GM12864 (cell line): ENCODE measurements at places on chromosomes 1 and 21.

GRCh38 chr21:45078877-45079281 is 4.5 kb downstream of the ADARB1 start:
- peak; percentile 8 for DNase-seq

- no peak for DNase-seq
These were observed 18.5 kb downstream of the KCNN3 start for GRCh38 chr1:154851392-154852177.

DNA sequence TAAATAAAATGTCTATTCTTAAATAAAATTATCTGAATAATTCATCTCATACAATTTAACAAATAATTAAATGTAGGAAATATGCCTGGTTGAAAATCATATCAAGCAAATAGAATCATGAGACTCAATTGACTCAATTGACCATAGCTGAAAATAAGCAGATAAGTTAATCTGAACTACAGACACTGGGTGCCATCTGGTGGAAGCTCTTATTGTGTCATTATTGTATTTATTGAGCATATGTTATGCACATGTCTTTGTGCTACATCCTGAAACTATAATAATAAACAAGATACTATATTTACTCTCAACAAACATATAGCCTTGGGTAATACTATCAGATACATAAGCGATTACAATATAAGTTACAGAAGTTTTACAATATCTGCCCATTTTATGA is 41.0 kb downstream of the BRINP3 start:
- DNase-seq: no peak

- no peak for DNase-seq
These were observed 8.7 kb downstream of the CAPN2 start for GRCh38 chr1:223720971-223721591.

DNA sequence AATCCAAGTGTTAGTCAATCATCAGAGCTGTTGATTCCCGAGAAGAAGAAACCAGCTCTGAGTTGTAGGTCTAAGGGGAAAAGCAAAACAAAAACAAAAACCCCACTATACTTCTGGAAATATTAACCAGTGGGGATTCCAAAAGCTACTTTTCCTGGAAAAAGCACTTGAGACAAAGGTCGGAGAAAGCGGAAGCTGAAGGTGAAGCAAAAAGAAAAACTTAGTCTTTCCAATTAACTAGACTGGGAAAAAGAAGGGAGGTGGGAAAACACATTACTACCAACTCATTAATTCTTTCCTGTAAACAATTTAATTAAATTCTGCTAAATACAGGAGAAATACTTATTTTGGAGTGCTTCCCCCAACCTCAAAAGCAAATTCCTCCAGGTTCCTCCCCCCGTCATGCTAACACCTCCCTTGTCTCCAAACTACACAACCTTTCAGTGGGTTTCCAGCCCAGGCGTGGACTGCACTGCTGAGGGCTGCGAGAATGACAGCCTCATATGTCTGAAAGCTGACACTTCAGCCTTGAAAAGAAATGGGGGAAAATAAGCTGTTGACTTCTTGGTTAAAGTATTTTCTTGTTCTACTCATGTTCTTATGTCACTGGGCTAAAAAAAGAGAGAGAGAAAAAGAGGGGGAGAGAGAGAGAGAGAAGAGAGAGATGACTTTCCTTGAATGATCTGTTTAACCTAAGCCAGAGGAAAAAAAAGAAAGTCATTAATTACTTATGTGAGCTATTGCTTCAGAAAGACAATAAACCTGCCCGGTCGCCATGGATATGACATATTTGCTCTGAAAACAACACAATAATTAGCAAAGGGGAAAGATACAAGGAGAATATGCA is 5.1 kb downstream of the CASZ1 start:
- DNase-seq: no peak

GRCh38 chr1:30286988-30287839 is 436.2 kb downstream of the MATN1 start:
- no peak for DNase-seq

DNA sequence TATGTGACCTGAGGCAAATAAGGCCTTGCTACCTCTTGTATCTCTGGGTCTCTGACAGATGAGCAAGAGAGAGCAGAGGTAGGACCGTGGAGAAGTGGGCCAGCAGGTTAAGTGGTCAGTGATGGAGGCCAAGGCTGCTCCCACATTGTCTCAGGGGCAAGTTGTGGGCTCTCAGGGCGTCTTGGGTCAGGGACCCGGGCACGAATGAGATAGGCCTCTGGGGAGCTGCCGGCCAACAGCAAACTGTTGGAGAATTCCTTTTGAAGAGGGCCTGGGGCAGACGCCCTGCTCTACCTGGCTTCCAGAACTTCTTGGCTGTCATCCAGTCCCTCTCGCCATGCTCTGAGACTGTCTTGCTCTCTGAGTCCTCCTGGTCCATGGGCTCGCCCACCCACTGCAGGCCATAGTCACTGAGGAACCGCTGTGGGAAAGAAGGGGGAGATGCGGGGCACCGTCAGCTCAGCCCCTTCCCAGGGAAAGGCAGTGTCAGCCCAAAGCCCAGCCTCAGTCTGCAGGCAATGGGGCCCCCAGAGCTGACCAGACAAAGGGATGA is 12.4 kb downstream of the UBXN11 start:
- no peak for DNase-seq

GRCh38 chr1:54310439-54311328 is 95.5 kb downstream of the SSBP3 start:
- DNase-seq: no peak

GRCh38 chr1:45097944-45098343 is 85.9 kb downstream of the UROD start:
- DNase-seq: no peak

GRCh38 chr1:3697810-3698209 is 45.5 kb downstream of the TP73 start:
- DNase-seq: no peak

GRCh38 chr1:36007741-36008140 is 76.2 kb upstream of the TEKT2 start:
- no peak for DNase-seq

DNA sequence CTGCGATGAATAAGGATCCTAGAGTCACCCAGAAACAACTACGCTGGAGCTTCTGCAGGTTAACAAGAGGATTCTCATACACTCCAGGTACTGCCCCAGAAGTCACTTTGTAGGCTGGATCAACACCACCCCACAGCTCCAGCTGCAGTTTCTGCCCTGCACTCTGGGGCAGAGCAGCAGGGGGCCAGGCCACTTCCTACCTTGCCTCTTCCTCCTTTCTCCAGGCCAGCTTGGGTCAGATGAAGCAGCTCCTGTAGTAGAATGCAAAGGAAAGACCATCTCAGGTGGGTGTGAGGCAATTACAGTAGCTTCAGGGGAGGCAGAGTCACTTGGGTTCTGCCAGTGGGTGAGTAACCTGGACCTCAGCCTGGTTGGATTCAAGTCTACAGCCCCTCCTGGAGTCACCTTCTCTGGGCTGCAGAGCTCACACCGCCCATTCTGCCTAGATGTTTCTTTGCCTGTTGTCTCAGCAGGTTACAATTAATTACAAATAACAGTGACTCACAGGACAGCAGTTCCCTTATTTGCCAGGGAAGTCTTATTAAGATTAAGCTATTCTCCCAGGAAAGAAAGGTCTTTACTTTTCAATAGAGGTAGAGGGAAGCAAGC is 24.4 kb upstream of the BCAR3 start:
- no peak for DNase-seq

DNA sequence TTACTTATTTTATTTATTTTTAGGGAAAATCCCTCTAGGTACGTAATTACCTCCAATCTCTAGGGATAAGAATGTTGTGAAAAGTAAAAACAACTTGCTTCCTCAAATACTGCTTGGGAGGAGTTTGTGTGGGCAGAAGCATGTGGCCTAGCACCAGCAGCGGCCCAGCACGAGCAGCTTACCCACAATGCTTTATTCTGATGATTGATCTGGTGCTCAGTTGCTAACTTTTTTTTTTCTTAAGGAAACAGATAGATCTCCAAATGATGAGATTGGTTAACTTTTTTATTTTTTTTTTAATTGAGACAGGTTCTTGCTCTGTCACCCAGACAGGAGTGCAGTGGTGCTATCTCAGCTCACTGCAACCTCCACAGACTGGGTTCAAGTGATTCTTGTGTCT is 4.2 kb downstream of the CLIC6 start:
- DNase-seq: no peak

- DNase-seq: no peak
These were observed 158.2 kb downstream of the BARHL2 start for GRCh38 chr1:90558754-90559378.

GRCh38 chr1:247417831-247418230 is 1.9 kb downstream of the NLRP3 start:
- no peak for DNase-seq
